ENCODE measurements at places on chromosomes 6 and 20.
A peak's percentile ranks its signal among the peaks of the same experiment; 100 is the strongest.

- H3K36me3 ChIP-seq = no peaks in the 10 kb centered on the region
- H3K4me3 ChIP-seq = no peak overlapping the region
- peak overlapping the region; percentile 42 for H3K27ac ChIP-seq
- DNase-seq = no peak
- no peaks in the 10 kb centered on the region for H3K4me1 ChIP-seq
- H3K27me3 ChIP-seq = no peaks in the 10 kb centered on the region
Measured at GRCh38 chr6:139406577-139407343, 32.3 kb upstream of the CITED2 start.

- no peak overlapping the region for H3K4me3 ChIP-seq
- H3K36me3 ChIP-seq = no peaks in the 10 kb centered on the region
- H3K27ac ChIP-seq = no peak overlapping the region
- no peaks in the 10 kb centered on the region for H3K27me3 ChIP-seq
Measured at GRCh38 chr6:85192186-85192585, 257.7 kb upstream of the NT5E start.

DNA sequence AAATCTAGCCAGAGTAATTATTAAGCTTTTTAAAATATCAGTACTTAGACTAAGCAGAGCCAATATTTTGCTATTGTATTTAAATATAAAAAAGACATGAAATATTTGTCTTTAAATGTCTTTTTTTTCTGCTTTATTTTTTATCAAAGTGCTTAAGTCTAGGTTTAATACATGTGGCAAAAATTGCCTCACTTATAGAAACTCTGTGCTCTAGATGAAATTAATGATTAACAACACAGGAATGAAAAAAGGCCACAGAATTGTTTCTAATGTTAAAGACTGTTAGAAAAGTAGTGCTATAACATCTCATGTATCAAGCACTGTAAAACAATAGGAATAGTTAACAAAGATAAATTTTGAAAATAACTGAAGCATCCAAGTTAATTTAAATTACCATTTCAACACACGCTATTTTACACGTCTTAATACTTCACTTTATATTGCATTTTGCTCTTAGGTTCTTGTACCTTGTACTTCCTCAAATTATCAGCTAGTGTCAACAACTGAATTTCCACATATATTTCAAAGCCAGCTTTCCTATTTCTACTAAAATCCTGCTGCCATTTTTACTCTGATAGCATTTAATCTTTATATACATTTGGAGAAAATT lies 1515.1 kb downstream of the HACE1 start:
- H3K36me3 ChIP-seq = no peaks in the 10 kb centered on the region
- no peaks in the 10 kb centered on the region for H3K27me3 ChIP-seq
- no peaks in the 10 kb centered on the region for H3K4me1 ChIP-seq
- no peak overlapping the region for H3K4me3 ChIP-seq
- no peak for DNase-seq

DNA sequence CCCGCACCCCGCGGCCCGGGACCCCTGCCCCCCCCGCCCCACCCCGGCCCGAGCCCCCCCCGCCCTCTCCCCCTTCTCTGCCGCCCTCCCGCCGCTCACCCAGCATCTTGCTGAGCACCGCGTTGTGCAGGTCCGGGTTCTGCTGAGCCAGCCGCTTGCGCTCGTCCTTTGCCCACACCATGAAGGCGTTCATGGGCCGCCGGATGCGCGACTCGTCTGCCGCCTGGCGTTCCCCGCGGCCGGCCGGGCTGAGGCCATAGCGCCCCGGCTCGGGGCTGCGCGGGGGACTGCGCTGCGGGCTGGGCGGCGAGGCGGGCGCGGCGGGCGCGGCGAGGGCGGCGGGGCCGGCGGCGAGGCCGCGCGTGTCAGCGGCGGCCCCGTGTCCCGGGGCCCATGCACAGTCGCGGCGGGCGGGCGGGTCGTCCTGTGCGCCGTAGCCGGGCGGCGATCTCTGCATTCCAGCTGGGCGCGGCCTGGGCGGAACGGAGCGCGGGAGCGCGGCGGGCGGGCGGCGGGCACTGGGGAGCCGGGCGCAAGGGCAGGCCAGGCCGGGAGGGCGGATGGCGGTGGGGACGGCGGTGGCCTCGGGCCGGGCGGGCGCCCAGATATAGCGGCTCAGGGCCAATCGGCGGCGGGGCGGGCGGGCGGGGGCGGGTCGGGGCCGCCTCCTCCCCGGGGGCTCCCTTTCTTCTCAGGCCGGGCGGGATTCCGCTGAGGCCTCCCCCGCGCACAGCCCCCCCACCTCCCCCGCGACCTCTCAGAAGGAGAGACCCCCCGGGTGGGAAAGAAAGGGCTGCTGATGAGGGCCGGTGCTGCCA lies at the start of gene SOX18:
Gene SOX18, minus strand, starts transcription at position 580 of the 818 bp plus-strand sequence. Its CDS starts 123 bp downstream, at position 457.
- peak within 1 kb of the TSS; percentile 23 for H3K4me3 ChIP-seq
- H3K4me1 ChIP-seq = peaks cover 28% of the 10 kb centered on the region
- no peak for DNase-seq

DNA sequence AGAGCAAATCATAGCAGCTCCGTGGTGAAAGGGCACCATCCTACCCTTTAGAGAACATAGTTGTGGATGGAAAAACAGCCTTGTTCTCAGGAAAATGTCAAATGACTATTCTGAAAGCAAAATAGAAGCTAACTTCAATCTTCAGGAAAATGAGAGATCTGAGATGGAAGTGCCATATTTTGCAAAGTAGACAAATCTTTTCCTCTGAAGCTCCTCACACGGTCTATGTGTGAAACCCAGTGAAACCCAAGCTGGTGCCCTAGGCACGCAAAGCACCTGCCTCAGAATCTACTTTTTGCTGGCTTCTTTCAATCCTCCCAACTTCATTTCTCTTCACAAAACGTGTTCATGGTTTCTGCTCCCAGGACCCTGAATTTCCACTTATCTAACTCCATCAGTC lies 325.2 kb upstream of the CDH4 start:
- no peak overlapping the region for H3K4me3 ChIP-seq
- no peaks in the 10 kb centered on the region for H3K36me3 ChIP-seq
- no peak overlapping the region for H3K27ac ChIP-seq
- H3K4me1 ChIP-seq = no peaks in the 10 kb centered on the region
- H3K27me3 ChIP-seq = no peaks in the 10 kb centered on the region

All from esophagus squamous epithelium (tissue), 5 donors.